Activated T-cell treated with anti-CD3 and anti-CD28 coated beads, Interleukin-2, amount 50 U/mL, for 72 hours (primary cell): ENCODE measurements at places on chromosomes 11 and 22.

- no peak for DNase-seq
Observed at GRCh38 chr11:122672892-122673291, 17.4 kb downstream of the UBASH3B start.

- DNase-seq, result peak; percentile 57
Observed at GRCh38 chr11:6604081-6604626, 580 bp downstream of the ILK start.

DNA sequence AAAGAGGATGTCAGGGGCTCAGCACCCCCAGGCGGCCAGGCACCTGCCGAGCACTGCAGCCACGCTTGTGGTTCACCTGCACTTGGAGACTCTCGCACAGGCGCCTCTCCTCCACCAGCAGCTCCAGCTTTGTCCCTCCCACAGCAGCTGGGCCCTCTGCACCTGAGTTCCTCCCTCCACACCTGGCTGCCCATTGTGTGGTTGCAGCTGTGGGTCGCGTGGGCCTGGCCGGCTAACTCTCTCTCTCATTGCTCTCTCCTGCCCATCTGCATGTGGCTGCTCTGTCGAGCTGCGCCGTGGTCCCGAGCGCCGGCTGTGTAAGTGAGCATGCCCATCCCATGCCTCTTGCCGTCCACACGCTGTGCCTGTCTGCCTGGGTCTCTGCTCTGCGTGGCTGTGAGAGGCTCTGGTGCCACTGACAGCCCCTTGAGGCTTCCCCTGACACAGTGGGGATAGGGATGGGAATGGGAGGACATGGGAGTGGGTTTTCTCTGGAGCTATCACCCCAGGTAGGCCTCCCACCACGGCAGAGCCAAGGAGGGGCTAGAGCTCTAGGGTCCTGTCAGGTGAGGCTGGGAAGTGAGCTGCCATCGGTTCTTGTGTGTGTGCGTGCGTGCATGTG is 8.5 kb upstream of the ACR start:
- no peak for DNase-seq

GRCh38 chr11:77791301-77791700 is 29.2 kb downstream of the RSF1 start:
- DNase-seq, result no peak

DNA sequence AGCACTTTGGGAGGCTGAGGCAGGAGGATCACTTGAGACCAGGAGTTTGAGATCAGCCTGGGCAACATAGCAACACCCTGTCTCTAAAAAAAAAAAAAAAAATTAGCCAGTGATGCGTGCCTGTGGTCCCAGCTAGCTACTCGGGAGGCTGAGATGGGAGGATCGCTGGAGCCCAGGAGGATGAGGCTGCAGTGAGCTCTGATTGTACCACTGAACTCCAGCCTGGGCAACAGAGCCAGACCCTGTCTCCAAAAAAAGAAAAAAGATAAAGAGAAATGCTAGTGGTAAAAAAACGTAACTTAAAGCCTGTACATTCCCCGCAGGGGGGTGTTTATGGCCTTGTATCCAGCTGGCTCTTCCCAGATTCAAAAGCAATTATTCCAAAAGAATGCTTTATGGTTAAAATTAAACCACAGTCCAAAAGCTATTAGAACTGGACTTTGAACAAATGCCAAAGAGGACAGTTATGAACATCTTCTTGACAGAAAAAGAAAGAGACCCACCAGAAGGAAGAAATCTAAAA is 16.4 kb upstream of the SNX32 start:
- DNase-seq, result no peak

DNA sequence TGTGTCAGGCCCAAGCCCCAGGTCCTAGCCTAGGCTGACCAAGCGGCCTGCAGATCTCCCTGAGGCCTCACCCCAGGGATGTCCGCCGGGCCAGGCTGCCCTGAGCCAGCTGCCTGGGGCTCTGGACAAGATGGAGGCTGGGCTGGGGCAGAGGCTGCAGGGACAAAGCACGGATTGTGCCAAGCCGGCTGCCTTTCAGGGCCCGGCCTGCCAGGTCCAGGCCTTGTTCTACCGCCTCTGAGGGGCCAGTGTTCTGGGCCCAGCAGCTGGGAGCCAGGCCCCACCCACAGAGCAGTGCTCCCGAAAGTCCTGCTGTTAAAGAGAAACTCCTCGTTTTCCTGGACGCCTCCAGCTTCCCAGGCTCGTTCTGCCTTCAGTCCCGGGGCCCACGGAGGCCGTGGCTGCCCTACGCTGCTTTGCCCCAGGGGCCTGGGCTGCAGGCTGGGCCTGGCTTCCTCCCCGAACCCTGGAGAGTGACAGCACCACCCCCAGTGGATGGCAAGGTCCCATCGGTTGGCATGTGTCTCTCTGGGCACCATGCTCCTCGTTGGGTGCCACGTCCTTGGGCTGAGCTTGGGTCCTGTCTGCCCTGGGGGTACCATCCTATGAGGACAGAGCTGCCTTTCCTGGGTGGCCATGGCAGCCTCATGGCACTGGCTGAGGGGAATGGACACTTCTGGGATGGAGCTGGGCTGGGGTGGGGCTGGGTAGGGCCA is 7.6 kb downstream of the BRSK2 start:
- no peak for DNase-seq

GRCh38 chr11:22431106-22431505 is 92.9 kb downstream of the SLC17A6 start:
- DNase-seq, result no peak

- DNase-seq, result no peak
Observed at GRCh38 chr11:95566211-95566610, 223.4 kb downstream of the FAM76B start.

DNA sequence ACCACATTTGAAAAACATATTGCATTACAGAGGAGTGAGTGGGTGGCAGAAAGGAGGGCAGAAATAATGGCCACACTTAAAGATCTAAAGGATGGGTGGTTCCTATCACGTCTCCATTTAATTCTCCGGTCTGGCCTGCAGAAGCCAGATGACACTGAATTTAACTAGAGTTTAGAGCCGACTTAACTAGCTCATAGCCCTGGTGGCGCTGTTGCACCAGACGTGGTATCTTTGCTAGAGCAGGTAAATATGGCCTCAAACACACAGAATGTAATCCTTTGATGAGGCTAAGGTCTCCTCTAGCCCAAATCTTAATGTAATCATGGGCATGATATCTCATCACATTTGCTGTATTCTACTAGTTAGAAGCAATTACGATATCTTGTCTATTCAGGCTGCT is 51.5 kb upstream of the GAL start:
- DNase-seq, result peak; percentile 49

GRCh38 chr11:115674176-115674936 is 170.1 kb upstream of the CADM1 start:
- no peak for DNase-seq

DNA sequence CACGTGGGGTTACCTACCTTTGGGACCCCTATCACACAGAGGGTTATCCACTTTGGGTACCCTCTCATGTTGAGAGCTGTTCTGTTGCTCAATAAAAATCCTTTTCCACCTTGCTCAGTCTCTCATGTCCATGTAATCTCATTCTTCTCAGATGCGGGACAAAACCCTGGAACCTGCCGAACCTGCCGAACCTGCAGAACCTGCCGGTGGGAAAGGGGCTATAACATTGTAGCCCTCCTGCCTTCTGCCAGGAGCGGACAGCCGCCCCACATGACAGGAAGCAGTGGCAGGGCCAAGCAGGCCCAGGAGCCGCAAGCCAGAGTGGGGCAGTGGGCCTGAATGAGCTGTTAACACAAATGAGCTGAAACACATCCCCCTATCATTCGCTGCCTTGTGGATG is 18.1 kb downstream of the NPAT start:
- DNase-seq, result no peak

- DNase-seq, result no peak
Observed at GRCh38 chr11:27898166-27898565, 197.9 kb upstream of the BDNF start.

- no peak for DNase-seq
Observed at GRCh38 chr11:3707176-3707575, 36.0 kb upstream of the CHRNA10 start.

DNA sequence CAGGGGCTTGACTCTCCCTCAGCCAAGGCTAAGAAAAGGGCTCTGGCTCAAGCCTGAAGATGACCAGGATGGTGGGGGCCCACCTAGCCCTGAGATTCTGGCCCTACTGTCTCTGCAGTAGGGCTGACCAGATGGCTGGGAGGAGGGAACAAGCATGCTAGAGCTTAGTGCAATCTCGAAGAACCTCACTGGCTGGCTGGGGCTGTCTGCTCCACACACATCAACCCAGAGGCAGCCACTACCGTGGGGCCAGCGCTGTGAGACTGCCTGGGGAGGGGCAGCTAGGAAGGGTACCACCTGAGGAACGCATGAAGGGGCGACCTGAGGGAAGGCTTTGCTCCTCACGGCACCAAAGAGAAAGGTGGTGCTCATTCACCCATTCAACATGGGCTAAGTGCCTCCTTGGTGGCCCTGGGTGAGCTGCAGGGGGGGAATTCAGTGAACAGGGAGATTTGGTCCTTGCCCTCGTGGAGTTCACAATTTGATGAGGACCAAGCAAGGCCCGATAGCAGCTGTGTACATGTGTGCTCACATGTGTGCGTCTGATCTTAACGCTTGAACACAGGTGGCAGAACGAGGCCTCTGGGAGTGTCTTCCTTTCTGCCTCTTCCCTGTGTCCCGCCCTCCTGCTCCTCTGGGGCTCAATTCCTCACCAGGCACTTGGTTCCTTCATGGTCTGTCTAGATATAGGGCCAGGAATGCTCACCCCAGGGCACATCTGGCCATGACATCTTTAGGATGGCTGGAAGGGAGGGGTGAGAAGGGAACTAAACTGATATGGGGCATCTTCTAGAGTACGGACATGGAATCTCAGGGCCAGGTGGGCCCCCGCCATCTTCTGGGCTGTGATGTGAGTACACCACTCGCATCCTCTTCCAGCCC is 102.3 kb upstream of the PITPNB start:
- no peak for DNase-seq

GRCh38 chr11:45152740-45153595 is 6.5 kb downstream of the PRDM11 start:
- no peak for DNase-seq

DNA sequence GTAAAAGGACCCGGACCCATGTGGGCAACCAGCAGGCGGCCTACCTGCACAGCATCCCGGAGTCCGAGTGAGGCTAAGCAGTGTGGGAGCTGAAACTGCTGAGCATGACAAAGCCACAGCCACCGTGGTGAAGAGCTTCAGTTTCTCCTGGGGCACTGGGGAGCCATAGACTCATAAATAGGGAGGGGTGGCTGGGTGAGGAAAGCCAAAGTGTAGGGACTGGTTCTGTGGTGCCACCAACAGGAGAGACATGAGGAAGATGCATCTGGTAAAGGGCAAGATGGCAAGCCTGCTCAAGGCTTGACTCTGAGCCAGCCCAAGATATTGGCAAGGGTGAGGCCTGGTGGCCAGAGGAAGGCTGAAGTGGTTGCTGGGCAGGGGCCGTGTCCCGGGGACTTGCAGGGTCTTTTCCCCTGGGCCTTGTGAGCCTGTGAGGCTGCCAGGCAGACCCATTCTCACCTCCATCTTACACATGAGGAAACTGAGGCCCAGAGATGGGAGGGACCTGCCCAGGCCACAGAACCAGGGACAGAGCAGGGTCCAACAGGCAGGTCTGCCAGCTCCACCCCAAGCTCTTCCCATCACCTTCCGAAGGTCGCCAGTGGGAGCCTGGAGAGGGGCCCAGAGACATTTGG is 30.4 kb downstream of the CYTH4 start:
- no peak for DNase-seq

DNA sequence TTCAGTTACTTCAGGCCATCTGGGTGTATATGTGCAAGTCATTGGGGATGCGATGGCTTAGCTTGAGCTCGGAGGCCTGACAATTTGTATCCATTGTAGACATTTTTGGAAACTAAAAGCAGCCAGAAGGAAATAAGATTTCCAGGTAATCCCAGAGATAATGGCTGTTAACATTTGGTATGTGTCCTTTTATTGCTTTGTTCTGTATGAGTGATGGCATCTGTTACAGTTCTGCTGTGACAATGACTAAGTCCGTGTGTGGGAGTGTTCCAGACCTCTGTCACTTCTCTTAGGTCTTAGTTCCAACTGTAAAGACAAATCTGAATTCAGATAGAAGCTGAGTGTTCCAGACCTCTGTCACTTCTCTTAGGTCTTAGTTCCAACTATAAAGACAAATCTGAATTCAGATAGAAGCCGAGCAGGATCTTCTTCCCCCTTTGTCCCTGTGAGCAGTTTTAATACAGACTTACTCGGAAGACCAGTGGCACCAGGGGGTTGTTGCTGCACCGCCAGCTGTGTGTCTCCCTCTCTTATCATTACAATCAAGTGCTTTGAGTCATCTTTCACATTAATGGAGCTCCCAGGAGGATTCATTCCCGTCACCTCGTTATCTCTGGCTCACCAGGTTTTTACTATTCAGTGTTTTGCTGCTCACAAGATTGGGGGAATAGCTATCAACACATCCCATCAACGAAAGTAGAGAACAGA is 190.9 kb upstream of the SORL1-AS1 start:
- no peak for DNase-seq

DNA sequence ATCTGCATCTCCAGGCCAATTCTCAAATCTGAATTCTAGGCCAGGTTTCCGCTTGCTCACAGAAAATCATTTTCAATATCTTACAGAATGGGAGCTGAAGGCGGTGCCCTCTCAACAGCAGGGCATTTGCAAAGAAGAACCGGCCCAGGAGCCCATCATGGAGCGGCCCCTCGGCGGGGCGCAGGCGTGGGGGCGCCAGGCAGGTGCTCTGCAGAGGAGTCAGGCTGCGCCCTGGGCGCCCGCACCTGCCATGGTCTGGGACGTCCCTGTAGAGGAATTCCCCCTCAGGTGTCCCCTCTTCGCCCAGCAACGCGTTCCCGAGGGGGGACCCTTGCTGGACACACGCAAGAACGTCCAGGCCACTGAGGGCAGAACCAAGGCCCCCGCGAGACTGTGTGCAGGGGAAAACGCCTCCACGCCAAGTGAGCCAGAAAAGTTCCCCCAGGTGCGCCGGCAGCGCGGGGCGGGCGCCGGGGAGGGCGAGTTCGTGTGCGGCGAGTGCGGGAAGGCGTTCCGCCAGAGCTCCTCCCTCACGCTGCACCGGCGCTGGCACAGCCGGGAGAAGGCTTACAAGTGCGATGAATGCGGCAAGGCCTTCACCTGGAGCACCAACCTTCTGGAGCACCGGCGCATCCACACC is 11.5 kb downstream of the ZNF74 start:
- no peak for DNase-seq

DNA sequence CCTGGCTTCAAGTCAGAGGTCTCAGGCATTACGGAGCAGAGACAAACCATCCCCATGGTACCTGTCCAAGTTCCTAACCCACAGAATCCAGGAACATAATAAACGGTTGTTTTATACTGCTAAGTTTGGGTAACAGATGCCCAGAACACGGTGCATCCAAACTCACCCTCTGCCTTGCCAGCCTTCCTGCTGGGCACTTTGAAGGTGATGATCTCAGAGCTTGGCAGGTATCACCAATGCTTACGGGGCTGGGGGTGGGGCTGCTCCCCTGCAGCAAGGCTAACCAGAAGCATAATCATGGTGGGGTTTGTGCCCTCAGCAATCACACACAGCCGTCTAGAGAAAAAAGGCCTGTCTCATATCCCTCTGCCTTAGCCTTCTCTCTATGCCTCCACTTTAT is 27.1 kb downstream of the DKK3 start:
- no peak for DNase-seq
